DMS79 (cell line): ENCODE measurements at places on chromosomes 2 and 18.
A peak's percentile ranks its signal among the peaks of the same experiment; 100 is the strongest.

DNA sequence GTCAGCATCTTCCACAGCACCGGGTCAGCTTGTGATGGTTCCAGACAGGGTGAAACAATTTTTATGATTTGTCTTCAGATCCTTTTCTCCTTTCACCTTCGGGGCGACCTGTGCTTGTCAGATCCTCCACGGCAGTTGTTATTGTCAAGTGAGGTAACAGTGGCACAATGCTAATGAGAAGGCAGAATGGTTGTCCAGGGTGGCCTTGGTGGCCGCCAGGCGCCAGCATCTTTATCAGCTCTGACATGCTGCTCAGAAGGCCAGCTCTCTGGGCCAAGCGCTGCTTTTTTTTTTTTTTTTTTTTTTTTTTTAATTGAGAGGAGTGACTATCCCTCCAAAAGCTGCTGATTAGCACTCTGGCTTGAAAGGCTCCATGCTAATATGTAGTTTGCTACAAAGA lies 52.3 kb upstream of the MGAT5 start:
- no peak for DNase-seq

DNA sequence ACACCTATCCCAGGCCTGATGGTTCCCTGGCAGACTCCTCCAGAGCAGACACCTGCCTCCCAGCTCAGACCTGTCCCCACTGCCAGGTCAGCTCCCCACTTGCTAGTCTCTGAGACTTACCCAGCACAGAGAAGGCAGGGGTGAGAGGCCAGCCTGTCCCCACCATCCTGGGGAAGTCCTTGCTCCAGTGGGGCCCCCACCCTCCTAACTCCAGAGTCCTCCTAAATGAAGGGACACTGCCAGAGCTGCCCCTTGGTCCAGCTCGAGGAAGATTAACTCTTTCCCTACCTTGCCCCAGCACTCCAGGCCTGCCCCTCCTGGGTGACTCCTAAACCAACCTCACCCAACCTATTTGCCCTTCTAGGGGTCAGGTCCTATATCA lies 30.4 kb upstream of the TNS1 start:
- no peak for DNase-seq

DNA sequence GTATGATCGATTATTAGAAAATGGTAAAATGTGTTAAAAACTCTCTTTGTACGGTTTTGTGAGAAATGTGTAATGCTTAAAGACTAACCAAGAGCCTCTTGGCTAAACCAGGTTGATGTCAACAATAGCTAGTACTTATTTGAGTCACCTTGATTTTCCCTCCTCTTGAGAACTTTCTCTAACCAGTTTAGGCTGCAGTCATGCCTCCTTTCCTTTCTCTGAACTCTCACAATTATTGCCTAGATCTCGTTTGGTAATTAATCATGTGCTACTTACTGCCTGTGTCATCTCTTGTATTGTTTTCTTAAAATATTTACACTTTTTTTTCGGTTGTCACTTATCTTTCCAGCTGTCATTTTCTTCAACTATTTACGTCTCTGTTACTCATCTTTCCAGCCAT lies 1.1 kb upstream of the EPC2 start:
- DNase-seq: no peak

DNA sequence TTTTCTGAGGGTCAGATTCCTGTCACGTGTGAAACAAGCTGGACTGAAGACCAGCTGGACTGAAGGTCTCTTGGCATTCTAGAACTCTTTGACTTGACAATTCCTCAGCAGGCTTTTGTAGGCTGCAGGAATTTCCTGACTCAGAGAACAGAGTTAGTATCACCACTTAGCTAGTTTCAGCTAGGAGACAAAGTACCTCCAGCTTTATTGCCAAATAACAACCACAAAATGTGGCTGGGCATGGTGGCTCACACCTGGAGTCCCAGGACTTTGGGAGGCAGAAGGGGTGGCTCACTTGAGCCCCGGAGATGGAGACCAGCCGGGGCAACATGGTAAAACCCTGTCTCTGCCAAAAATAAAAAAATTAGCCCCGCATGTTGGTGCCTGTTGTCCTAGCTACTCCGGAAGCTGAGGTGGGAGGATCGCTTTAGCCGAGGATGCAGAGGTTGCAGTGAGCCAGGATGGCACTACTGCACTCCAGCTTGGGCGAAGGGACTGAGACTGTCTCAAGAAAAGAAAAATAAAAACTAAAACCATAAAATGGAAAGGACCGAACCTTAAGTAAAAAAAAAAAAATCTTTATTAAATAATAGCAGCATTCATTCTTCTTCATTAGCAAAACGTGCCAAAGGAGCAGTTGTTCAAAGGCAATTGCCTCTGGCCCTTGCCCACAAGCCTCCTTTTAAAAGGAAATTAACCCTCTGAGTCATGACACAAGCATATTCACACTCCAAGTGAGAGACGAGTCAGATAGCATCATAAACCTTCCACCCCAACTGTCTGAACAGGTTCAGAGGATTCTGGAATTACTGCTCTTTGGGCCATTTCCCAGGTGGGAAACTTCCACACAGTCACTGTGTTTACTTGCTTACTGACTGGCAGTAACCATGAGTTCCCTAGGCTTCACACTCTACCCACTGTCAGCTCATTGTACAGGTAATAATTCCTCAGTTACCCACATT lies 88.9 kb downstream of the MYL12B start:
- no peak for DNase-seq

- no peak for DNase-seq
Observed at GRCh38 chr2:168203762-168204693, 43.4 kb downstream of the STK39 start.

- DNase-seq: no peak
Observed at GRCh38 chr2:172976816-172977215, 98.8 kb upstream of the MAP3K20 start.

- no peak for DNase-seq
Observed at GRCh38 chr2:49248506-49248905, 94.2 kb upstream of the FSHR start.

- no peak for DNase-seq
Observed at GRCh38 chr18:77079954-77080682, 52.5 kb downstream of the MBP start.

GRCh38 chr2:238689331-238689730 lies 158.6 kb upstream of the TWIST2 start:
- no peak for DNase-seq

GRCh38 chr18:23136326-23137096 lies 1.2 kb downstream of the CABLES1 start:
- DNase-seq: peak; percentile 23

DNA sequence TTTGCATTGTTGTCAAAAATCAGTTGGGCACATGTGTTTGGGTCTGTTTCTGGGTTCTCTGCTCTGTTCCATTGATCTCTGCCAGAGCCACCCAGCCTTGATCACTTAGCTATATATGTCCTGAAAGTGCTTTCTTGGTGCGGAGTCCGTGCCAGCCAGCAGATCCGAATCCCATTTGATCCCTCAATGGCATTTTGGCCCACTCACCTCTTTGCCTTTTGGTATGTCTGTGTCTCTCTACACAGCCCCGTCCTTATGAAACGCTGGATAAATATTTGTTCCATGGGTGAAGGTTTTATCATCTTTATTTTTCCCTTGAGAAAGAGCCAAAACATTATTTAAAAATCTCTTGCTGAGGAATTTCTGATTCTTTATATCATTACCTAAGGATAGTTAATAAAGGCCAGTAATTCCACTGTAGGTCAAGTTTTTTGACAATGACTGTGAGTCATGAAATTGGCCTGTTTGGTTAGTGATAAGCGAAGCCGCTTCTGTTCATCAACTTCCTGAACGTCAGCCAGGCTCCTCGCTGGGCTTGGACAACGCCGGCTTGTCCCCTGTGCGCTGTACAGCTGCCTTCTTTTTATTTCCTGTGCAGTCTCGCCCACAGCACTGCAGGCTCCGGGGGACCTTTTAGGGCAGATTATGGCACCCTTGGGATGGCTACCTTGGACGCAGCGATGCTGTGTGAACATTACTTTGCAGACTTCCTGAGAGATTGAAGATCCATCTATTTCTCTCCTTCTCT lies 24.9 kb downstream of the MTCL1 start:
- DNase-seq: no peak

- no peak for DNase-seq
Observed at GRCh38 chr2:116952254-116952653, 862.2 kb upstream of the DDX18 start.

GRCh38 chr2:29700560-29700959 lies 220.8 kb downstream of the ALK start:
- DNase-seq: no peak

DNA sequence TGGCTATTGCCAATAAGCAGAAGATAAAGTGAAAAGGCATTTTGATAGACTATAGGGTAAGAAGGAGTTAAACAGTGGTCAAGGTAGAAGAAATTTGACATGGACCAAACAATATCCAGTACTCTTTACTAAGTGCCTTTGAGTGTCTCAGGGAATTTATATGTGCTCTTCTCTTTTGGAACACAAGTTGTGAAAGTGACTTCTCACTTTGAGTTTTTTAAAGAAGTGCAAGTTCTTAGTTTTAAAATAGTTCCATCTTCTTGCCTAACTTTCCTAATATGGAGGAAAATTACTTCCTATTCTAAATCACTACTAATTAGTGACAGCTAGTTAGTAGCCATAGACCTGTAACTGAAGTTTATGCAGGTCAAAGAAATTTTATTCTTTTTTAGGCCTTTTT lies 63.4 kb downstream of the AFTPH start:
- DNase-seq: no peak

GRCh38 chr18:55152801-55153200 lies 193.5 kb upstream of the CCDC68 start:
- DNase-seq: no peak

GRCh38 chr2:173427887-173428668 lies 73.4 kb downstream of the CDCA7 start:
- peak; percentile 32 for DNase-seq

DNA sequence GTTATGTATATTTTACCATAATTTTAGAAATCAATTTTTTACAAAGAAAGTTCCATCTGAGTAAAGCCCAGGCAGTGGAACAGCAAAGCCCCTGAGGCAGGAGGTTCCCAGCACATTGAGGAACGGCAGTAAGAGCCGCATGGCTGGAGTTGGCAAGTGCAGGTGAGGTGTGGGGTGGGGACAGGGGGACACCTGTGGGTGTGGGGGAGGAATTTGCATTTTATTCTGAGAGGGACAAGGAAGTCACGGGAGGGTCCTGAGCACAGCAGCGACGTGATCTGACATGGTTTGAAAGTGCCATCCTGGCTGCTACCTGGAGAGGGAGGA lies 16.1 kb upstream of the ADI1 start:
- no peak for DNase-seq

- no peak for DNase-seq
Observed at GRCh38 chr2:72954376-72955227, 37.3 kb downstream of the EMX1 start.

- no peak for DNase-seq
Observed at GRCh38 chr2:154720651-154721050, 22.2 kb downstream of the KCNJ3 start.

DNA sequence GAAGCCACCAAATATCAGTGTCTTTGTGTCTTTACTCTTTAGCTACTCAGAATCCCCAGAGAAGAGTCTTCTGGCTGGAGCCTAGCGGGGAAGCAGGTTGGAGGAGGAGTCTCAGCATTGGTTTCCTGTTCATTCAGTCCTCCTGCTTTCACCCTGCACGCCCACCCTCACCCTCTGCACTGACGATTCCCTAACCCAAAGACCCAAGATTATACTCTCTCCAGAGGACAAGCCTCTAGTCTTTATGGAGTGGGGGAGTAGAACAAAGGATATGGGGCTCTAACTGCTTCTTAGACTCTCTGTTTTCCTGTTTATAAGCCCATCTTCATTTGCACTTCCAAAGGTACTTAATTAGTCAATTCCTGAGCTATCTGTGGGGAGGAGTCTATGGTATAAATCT lies 338.8 kb downstream of the AGPS start:
- no peak for DNase-seq

GRCh38 chr2:233428008-233428407 lies 73.7 kb downstream of the DGKD start:
- no peak for DNase-seq

GRCh38 chr2:100624536-100624935 lies 61.7 kb downstream of the PDCL3 start:
- DNase-seq: no peak

- DNase-seq: no peak
Observed at GRCh38 chr2:134154246-134154645, 99.6 kb upstream of the MGAT5 start.

- DNase-seq: peak; percentile 16
Observed at GRCh38 chr2:216082805-216083204, 1.1 kb downstream of the TMEM169 start.

GRCh38 chr2:158457826-158458616 lies 1.3 kb downstream of the PKP4 start:
- DNase-seq: peak; percentile 58

- DNase-seq: no peak
Observed at GRCh38 chr2:71004857-71005256, 10.2 kb upstream of the TEX261 start.

GRCh38 chr2:86035376-86035882 lies 70.3 kb downstream of the POLR1A start:
- no peak for DNase-seq

DNA sequence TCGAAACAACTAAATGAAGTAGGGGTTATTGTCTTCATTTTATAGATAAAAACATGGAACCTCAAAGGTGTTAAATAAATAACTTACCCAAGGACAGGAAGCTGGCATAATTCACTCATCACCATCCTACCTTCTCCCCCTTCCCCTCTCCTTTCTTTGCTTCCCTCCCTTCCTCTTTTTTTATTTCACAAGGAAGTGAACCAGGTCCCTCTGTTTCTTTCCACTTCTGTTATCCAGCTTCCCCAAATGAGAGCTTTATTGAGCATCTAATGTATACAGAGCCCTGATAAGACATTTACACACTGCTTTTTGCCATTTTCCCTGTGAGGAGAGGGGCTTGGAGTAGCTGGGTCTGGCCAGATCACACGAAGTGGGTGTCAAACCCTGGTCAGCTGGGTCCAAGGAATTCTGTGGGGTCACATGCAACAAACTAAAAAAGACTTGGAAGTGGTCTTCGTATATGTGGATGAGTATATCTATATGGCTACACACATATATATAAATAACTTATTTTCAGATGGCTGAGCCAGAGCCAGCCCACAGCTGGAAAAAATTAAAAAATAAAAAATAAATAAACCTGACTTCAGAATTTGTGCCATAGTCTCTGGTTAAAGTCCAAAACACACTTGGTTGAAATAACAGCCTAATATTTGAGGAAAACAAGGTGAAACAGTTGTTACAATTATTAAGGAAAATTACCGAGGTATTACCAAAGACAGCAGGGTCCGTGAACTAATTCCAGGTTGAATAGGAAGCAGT lies 49.3 kb upstream of the FOSL2 start:
- no peak for DNase-seq

GRCh38 chr2:163698857-163699256 lies 37.0 kb downstream of the FIGN start:
- DNase-seq: no peak

GRCh38 chr2:120926463-120927264 lies 191.0 kb downstream of the GLI2 start:
- no peak for DNase-seq
